ENCODE measurements at places on chromosomes 6 and 20. TPM values are rescaled to one million over a fixed set of nuclear protein-coding genes. Genes with fewer than 3 reads are reported as not detected.

The COL9A1 gene
- total RNA-seq, result 46.7 TPM

The LINC00237 gene
- total RNA-seq, result not detected

The PTK7 gene
- 89.6 TPM for total RNA-seq

The FKBP5 gene
- total RNA-seq, result 5.6 TPM

The CDH4 gene
- 0.42 TPM for total RNA-seq

The PLEKHG1 gene
- 39.5 TPM for total RNA-seq

The FAM209B gene
- total RNA-seq, result not detected

The LAMP5 gene
- total RNA-seq, result 3.5 TPM
